SJCRH30 (cell line): ENCODE measurements at places on chromosomes 11 and 22.

- no peak for DNase-seq
Observed at GRCh38 chr22:48306284-48306683, 1521.4 kb downstream of the BRD1 start.

DNA sequence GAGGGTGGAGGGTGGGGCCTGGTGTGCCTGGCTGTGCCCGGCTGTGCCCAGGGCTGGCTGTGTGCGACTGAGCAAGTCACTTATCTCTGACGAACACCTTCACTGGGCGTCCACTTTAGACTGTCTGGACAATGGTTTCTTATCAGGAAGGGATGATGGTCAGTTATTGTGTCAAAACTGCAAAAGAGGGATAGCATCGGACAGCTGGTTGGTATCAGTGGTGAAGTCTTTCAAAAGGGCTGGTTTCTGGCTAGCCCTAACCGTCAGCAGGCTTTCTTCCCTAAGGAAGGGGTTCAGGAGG lies 4.1 kb upstream of the MGAT3 start:
- no peak for DNase-seq

- DNase-seq, result peak; percentile 69
Observed at GRCh38 chr11:68383976-68384501, 71.6 kb downstream of the LRP5 start.

- DNase-seq, result no peak
Observed at GRCh38 chr11:75771646-75772410, 3.2 kb downstream of the DGAT2 start.

DNA sequence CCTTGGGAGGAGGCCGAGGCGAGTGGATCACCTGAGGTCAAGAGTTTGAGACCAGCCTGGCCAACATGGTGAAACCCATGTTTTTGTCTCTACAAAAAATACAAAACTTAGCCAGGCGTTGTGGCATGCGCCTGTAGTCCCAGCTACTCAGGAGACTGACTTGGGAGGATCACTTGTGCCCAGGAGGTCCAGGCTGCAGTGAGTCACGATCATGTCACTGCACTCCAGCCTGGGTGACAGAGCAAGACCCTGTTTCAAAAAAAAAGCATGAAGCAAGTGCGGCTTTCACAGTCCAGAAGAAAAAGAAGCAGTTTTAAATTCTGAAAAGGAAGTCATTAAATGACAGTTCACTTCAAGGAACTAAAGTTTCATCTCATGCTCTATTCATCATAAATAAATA lies 7.1 kb upstream of the LTO1 start:
- no peak for DNase-seq
